Mucosa of gallbladder (tissue), 1 donor: ENCODE measurements at places on chromosomes 16 and 17. TPM values are rescaled to one million over a fixed set of nuclear protein-coding genes. Genes with fewer than 3 reads are reported as not detected.

TNP2 gene
- total RNA-seq = not detected

C16orf54 gene
- 3.0 TPM for total RNA-seq

TEKT3 gene
- total RNA-seq = 1.2 TPM

TPSB2 gene
- total RNA-seq = 215 TPM

TP53TG3D gene
- total RNA-seq = 0.63 TPM

STX1B gene
- 0.58 TPM for total RNA-seq

LHX1 gene
- not detected for total RNA-seq

DNA sequence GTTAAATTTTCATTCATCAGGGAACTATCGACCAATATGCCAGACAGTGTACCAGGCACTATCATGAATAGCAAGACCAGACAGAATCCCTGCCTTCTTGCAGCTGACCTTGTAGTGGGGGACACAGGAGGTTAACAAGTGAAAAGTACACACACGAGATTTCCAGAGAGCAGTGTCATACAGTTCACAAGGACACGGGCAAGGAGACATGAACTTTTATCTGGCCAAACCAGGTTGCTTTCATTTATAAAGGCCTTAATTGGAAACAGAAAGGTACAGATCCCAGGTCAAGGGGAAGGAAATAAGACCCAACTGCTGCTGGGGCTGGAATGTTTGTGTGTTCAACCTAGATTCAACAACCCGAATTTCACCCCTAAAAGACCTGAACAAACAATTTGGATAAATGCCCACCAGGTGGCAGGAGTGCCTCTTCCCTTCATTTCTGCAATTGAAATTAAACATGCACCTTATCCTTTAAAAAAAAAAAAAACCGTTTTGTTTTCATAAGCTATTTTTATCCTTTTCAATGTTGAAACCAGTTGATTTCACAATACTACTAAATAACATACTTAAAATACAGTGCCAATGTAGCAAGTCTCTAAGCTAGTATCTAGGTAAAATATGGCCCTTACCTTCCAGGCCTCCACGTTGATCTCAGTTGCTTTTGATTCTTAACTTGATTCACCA, 65.9 kb downstream of the EMP2 start:
- peak; percentile 38 for DNase-seq

GRCh38 chr17:1124896-1125787, 54.6 kb downstream of the ABR start:
- DNase-seq = no peak

DNA sequence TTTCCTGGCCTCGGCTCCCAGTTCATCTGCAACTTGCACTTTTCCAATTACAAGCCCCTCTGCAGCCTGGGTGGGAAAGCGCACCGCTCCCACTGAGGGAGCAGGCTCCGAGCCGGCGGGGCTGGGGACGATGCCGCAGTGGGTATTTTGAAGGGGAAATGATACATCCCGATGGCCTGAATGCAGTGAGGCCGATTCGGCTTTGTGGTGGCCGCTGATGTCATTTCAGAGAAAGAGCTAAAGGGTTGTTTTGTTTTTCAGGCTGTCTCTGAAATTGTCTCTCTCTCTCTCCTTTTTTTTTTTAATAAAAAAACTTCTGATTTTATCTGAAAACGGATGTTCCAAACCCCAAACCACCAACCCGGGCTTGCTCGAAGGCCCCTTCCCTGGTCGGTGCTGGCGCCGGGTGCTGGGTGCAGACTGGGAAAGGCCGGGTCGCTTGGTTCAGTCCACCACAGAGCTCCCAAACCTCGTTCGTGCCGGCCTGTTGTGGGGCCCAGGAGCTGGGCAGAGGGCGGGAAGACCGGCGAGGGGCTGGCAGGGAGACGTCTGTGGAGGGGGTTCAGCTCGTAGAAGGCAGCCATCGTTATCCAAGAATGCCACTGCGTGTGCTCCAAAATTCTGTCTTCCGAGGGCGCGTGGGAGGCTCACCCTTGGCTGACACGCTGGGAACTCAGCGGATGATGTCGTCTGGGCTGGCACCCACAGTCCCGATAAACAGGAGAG, 102.8 kb downstream of the FOXL1 start:
- DNase-seq = no peak

DNA sequence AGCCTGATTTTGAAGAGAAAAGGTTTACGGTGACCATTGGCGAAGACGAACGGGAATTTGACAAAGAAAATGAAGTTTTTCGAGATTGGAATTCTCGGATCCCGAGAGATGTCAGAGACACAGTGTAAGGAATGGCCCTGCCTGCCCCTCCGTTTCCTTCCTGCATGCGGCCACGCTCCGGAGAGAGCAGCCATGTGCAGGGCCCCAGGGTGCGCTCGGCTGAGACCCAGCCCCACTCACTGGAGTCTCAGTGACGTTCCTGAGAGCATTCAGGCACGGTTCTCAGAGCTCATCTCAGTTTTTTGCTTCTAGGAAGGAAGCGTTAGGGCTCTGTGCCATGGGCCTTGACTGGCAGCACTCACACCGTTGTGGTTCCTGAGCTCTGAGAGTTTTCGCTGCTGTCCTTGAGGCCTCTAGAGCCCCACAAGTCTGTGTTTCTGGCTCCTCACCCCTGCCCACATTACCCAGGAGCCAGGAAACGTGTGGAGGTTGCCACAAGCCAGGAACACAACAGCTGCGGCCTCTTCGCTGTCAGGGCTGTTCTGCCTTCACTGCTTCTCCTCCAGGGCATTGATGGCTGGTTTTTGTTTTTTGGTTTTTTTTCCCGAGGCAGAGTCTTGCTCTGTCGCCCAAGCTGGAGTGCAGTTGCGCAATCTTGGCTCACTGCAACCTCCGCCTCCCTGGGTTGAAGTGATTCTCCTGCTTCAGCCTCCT, 29.8 kb downstream of the ZC3H18 start:
- no peak for DNase-seq

DNA sequence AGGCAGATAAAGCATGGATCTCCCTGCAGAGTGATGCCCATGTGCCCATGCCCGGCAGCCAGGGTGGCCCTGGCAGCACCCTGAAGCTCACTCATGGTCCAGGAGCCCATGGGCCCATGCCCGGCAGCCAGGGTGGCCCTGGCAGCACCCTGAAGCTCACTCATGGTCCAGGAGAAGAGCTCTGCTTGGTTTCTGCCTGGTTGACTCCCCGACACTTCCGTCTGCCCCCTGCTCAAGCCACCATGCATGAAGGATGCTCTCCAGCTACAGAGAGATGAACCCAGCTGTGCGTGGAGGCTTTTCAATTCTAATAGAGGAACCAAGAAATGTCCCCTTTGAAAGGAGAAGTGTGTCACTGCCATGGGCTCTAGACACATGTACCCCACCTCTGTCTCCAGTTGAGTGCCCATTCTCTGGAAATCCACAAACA, 8.7 kb downstream of the CCL17 start:
- no peak for DNase-seq

DNA sequence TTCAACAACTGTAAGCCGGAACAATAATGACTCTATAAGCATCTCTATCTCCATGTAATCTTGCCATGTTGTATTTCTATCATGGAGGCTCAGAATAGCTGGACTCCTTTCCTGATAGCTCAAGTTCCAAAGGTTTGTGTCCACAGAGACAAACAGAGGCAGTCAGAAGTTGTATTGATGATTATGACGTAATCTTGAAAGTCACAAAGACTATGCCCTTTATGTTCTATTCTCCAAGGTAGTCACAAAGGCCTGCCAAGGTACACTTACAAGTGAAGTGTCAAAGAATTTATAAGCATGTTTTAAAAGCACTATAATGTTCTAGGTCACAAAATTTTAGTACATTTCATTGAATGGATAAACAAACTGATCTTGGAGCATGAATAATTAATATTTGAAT, 542.2 kb downstream of the CDH11 start:
- DNase-seq = no peak

- no peak for DNase-seq
These were observed 7.5 kb upstream of the CES3 start for GRCh38 chr16:66953462-66954096.

DNA sequence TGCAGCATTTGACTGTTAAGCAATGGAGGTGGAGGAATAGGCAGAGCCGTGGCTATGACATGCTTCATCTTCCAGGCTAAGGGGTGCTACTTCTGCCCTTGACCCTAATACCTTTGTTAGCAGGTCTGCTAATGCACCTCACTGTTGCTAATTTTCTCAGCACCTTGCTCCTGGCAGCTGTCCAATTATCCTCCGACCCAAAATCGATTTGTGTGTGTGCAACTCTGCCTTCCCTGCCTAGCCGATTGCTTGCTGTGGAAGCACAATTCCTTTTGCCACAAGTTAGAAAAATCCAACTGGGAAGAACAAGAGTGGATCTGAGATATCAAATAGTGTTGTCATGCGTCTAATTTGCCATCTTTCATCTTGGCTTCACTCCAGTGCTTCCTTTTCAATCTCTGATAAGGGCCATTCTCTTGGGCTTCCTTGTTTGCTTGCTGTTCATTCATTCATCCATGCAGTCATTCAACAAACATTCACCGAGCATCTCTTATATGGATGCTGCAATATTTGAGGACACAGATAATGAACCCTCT, 422.8 kb downstream of the RBFOX1 start:
- peak; percentile 51 for DNase-seq

DNA sequence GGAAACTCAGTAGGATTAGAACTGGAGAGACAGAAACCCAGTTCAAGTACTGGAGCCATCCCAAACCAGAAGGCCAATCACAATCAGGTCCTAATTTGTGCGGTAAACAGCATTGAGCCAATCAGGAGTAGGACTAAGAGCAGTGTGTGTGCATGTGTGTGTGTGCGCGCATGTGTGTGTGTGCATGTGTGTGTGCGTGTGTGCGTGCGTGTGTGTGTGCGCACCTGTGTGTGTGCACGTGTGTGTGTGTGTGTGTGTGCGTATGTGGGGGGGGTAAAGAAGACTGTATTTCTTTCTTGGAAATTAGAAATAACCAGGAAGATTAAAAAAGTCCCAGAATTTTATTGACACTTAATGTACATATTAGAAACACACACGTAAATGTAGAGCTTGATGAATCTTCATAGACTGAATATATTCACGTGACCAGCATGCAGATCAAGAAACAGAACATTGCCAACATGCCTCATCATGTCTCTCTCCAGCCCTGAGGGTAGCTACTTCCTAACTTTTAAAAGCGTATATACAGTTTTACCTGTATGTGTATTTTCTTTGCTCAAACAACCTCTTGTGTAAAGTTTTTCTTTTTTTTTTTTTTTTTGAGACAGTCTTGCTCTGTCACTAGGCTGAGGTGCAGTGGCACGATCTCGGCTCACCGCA, 919 bp upstream of the DHRS7C start:
- DNase-seq = no peak

DNA sequence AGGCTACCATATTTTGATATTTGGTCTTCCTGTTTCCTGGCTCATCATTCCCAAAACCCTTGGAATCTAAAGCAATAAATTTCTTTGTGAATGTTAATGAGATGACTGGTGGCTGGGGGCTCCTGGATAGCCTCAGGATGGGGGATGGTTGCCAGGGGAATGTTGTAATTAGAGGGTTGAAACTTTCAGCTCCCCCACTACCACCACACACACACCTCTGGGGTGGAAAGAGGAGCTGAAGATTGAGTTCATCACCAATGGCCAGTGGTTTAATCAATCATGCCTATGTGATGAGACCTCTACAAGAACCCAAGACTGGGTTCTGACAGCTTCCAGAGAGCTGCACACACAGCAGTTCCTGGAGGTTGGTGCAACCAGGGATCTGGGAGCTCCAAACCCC, 59.1 kb downstream of the HS3ST3A1 start:
- DNase-seq = no peak

DNA sequence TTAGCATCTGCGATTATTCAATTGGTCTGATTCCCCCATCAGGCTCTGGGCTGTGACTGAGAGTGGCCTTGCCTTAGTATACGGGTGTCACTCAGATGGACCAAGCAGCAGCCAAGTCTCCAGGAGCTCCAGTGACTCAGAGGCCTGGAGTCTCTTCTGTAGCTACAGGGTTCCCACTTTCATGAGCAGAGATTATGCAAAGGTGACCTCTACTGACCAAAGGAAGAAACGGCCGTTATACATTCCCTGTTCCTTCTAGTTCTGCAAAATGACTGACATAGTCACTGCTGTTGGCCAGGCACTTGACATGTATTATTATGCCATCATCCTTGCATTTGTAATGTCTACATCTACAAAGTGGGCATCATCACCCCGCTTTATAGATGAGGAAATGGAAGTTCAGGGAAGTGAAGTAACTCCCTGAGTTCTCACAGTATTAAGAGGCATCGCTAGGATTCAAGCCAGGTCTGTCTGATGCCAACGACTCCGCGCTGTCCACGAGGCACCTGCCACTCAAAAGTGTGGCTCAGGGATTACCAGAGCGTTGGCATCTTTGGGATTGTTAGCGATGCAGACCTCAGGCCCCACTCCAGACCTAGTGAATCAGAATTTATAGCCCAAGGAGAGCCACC, 23.3 kb downstream of the SLC38A7 start:
- DNase-seq = peak; percentile 67

- no peak for DNase-seq
These were observed 5.2 kb upstream of the FANCA start for GRCh38 chr16:89821438-89822187.

DNA sequence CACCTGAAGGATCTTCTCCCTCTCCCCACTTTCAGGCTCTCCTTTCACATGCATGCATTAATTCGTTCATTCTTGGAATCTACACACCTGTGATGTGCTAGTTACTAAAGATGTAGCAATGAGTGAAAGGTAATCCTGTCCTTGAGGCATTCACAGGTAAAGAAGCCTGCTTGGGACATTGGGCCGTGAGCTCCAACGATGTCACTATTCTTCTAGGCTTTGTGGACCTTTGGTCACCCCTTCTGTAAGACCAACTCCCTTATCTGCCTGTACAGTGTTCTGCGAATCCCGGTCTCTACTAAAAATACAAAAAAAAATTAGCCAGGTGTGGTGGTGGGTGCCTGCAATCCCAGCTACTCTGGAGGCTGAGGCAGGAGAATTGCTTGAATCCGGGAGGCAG, 608.5 kb downstream of the MAF start:
- no peak for DNase-seq

GRCh38 chr17:32876417-32877163, at the start of gene MYO1D:
MYO1D (minus strand) TSS chr17:32877124; CDS start chr17:32876872, 252 bp downstream.
- peak; percentile 55 for DNase-seq

GRCh38 chr16:9378876-9379275, 287.4 kb downstream of the HAPSTR1 start:
- DNase-seq = no peak

- no peak for DNase-seq
These were observed 118.7 kb downstream of the MRM1 start for GRCh38 chr17:36720131-36720530.
